ENCODE measurements at places on chromosomes 11 and 22.

GRCh38 chr11:69362315-69362714, 68.4 kb downstream of the MYEOV start:
- no peak for DNase-seq

DNA sequence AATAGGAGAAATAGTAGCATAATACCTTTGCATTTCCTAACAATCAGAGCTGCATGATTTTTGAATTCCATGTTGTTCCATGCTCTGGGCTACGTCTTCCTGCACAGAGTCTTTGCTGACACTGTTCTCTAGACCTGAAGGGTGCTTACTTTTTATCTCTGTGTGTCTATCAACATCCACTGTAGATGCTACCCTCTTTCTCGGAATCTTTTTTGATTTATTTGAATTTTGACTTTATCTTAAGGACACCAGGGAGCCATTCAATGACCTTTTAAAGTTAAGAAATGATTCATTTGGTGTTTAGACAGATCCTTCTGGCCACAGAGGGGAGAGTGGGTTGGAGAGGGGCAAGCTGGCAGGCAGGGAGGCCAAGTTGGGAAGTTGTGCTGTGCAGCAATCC, 90.1 kb downstream of the LDLRAD3 start:
- no peak for DNase-seq

- no peak for DNase-seq
Measured at GRCh38 chr11:11940551-11940950, 67.9 kb downstream of the DKK3 start.

GRCh38 chr11:39174196-39174595, 2285.3 kb downstream of the LRRC4C start:
- no peak for DNase-seq

- DNase-seq, result no peak
Measured at GRCh38 chr11:14906578-14906977, 14.5 kb upstream of the CYP2R1 start.

DNA sequence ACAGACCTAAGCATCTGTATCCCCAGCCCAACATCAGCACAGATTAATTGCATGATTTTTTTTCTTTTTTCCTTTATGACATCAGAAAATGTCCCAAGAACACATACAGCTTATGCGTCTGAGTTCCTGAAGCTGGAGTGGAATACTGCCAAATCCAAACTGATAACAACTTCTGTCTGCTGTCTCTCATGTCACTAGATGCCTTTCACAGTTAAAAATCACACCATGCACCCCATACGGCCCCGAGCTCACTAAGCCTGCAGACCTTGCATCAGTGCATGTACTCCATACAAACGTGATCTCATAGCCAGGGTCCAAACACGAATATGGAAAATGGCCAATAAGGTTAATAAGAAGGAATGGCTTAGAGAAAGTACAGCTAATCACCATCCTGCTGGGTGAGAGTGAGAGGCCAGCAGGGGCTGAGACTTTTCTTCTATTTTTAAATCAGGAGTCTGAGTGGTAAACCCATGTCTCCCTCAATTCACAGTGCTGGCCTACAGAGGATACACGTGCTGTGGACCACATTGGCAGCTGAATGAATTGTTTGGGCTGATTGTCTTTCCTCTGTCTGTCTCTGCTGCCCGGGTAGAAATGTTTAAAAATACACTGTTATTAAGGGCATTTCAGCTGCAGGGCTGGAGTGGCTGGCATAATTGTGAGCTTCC, 350.6 kb upstream of the RAG2 start:
- DNase-seq, result no peak

- no peak for DNase-seq
Measured at GRCh38 chr11:129396454-129396853, 20.8 kb downstream of the BARX2 start.

GRCh38 chr11:73750228-73750627, 10.6 kb downstream of the RAB6A start:
- DNase-seq, result no peak

- peak; percentile 48 for DNase-seq
Measured at GRCh38 chr22:36156515-36157419, 3.8 kb downstream of the APOL3 start.

DNA sequence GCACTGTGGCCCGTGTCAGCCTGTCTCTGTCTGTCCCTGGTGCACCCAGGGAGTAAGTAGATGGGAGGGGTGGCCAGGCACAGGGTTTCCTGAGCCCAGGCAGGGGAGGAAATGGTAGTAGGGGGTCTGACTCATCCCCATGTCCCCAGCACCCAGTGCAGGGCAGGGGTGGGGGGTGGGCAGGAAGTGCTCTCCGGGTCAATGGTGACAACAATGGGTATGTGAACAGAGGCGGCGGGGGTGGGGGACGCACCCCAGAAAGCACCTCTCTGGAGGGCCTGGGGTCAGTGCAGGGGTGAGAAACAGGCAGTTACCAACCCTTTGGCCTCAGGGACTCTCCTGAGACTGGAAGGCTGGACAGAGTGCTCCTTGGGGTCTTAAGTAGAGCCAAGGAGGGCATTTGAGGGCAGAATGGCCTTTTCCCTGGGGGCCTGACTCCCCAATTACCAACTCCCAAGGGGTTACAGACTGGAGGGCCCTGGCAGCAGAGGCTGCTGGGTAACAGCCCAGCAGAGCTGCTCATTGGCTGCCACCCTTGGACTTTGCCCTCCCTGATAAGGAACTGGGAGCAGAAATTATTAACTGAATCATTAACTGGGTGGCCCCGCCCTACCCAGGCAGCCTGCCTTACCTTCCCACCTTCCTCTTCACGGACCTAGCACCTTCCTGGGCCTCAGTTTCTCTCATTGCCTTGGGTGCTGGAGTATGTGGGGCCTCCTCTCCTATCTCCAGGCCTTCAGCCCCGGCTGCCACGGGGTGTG, 4.2 kb downstream of the MYRF start:
- DNase-seq, result no peak

Data from activated CD8-positive, alpha-beta memory T cell treated with anti-CD3 and anti-CD28 coated beads for 1 hour (primary cell).